ENCODE measurements at places on chromosomes 12 and 14.

- no peak for DNase-seq
Measured at GRCh38 chr12:69981881-69982475, 157.0 kb downstream of the MYRFL start.

DNA sequence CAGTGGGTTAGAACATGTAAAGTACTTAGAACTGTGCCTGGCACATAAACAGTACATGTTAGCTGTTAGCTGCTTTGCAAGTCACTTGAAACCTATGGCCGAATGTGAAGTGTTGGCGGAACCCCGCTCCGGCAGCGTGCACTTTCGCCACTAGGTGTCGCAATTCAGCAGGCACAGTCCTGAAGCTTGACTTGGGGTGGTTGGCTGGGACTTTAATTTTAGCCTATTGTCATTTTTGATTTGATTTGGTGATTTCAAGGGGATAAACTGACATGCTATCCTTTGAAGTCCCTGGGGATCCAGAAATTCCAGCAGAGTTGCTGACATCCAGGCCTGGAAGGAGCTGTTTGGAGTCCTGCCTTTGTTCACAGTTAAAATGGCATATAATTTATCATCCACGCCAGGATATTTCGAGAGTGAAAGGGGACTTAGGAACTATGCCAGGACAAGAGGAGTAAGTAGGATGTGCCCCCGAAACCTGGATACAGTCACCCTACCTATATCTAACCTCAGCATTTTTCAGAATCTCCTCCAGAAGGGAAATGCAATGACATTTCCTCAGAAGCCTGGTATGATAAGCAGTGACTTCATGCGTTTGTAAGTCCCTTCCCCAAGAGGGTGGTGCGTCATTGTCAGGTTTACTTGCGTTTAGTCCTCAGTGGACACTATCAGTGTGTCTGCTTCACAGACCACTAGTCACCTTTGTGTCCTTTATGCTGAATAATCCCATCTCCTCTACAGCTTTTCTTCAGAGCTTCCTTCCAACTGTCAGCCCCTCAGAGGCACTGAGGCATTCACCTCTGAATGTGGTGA is 3.5 kb upstream of the TSPAN9 start:
- DNase-seq = peak; percentile 56

GRCh38 chr12:103589517-103589916 is 2.4 kb downstream of the STAB2 start:
- no peak for DNase-seq

- no peak for DNase-seq
Measured at GRCh38 chr12:46266869-46267574, 1.8 kb downstream of the SLC38A1 start.

GRCh38 chr12:58081488-58081887 is 140.1 kb downstream of the ATP23 start:
- no peak for DNase-seq

- DNase-seq = no peak
Measured at GRCh38 chr12:42684802-42685071, 95.2 kb upstream of the PRICKLE1 start.

- DNase-seq = no peak
Measured at GRCh38 chr14:32090686-32091085, 13.6 kb downstream of the ARHGAP5 start.

DNA sequence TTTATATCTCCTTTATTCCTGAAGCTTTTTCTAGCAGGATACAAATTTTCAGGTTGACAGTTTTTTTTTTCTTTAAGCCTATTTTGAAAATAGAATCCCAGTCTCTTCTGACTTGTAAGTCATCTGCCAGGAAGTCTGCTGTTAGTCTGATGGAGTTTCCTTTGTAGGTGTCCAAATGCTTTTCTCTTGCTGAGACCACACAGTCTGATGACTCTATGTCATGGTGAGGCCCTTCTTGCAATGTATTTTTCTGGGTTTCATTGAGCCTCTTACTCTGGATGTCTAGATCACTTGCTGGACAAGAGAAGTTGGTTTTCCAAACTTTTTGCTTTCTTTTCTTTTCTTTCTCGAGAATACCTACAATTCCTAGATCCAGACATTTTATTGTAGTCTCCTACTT is 30.6 kb downstream of the USP15 start:
- no peak for DNase-seq

DNA sequence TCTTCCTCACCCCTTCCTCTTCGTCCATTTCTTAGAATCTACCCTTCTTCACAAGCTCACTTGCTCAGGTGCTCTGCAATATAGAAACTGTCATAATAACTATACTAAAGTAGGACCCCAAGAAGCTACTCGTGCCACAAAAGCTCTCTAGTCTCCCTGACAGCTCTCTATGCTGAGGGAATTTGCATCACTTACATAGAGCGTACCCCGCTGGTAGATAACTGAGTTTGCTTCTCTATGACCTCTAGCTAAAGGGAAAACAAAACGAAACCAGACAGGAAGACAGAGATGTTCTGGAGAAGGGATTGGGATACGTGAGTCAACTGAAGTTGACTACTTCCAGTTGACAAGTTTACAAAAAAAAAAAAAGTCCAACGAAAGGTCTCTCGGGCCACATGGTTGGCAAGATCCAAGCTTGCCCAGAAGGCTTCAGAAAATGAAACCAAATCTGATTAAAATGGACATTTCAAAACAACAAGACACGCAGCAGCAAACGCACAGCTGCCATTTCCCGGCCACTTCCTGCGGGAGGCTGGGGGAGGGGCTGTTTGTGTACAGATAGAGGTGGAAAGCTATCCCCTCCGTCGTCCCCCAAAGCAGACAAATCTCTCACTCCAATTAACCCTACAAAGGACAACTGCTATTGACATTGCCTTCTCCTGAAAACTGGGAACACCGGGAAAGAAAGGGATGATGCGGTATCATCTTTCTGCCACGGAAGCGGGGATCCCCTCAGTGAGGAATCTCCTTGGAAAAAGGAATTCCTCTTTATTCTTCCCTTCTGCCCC is 1.3 kb downstream of the BAZ2A start:
- DNase-seq = peak; percentile 32

DNA sequence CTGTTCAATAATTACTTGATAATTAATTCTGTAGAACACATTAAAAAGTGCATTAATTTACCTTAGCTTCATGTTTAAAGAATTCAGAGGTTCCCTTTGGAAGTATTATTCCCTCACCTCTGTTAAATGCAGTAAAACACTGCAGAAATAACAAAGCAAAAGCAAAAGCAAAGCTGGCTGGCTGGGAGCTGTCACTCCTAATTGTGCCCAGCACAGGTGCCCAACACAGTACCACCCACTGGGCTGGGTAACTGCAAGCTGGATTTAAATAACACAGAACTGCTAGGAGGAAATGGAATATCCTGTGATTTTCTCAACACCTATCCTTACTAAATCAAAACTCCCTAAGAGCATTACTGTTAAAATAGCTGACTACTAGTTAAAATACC is 72.6 kb downstream of the SLC2A13 start:
- no peak for DNase-seq

DNA sequence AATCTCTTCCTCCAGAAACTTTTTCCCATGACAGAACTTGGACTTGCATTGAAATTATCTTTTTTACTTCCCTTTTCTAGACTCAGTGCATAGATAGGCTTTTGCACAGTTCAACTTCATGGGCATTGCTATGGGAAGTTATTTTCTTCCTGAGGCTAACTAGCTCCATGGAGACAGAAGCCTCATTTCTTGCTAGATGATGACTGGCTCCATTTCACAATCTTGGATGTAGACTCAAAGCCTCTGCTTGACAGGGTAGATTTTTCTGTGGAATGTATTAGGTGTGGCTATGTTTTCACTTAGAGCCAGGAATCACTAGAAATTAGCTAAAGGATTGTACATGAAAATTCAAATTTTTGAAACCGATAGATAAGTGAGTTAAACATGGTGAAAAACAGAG is 884.1 kb upstream of the MGAT4C start:
- DNase-seq = no peak

DNA sequence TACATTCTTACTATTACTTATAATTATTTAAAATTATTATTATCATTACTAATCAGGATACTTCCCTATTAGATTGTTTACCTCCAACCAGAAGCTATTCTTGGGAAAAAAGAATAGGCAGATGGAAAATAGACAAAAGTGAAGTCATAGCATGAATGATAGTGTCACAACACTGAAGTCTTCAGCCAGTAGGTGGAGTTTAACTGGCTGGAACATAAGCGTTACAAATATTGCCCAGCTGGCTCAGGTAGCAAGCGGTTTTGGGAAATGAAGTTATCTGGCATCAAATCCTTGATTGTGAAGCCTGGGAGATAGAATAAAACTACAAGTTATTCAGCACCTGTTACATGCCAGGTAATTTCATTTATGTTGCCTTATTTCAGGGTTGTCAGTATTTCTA is 762.9 kb downstream of the C12orf50 start:
- DNase-seq = no peak
